Cardiac fibroblast (primary cell): ENCODE measurements at places on chromosomes 1 and 21.

DNA sequence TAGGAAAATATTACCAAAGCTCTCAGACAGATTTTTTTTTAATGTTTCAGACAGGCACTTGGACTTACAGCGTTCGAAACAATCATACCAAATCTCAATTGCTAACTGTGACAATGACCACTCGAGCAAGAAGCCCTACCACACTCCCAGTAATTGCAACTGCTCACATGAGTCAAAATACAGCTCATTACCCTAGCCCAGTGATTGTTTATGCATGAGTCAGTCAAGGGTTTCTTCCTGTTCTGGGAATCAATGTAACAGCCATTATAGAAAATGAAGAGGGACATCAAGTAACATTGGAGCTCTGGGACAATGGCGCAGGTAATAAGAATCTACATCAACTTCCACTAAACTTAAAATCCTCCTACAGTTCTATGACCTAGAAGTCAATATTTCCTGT, 56.1 kb upstream of the SH3GLB1 start:
- DNase-seq, result peak; percentile 85

DNA sequence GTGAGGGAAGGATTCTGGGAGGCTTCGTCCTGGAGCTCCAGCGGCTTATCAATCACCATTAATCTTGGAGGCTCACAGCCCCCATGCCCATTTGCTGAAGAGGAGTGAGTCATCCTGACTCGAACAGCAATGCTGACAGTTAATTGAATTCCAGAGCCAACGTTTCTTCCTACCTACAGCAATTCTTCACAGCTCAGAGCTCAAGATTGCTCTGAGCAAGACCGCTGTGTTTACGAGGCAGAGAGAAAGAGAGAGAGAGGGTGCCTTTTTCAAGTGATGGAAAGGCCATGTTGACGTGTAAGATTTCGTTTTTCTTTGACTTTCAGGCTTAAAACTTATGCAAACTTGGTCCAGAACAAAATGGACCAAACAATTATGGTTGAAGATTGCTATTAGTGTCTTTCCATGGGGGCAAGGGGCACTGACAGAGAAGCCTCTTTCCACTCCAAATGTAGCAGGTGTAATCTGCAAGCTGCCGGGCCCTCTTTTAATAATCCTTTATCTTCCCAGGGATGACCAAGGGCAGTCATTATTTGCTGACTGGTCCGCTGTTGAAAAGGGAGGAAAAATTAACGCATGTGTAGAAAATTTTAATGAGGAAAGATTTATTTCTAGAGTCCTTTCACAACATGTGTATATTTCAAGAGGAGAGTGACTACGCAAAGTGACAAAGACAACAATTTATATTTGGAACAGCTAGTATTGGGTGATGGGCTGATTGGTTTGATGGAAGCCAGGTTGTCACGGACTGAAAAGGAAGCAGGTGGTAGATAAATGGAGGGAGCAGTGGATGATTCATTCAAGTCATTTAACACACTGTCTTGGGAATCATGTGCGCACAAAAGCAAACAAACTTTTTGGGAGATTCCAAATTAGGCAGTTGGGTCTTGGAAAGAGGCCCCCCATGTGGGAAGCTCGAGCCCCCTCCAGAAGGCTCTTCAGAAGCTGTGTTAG, 136.1 kb upstream of the IRF2BP2 start:
- DNase-seq, result peak; percentile 33

DNA sequence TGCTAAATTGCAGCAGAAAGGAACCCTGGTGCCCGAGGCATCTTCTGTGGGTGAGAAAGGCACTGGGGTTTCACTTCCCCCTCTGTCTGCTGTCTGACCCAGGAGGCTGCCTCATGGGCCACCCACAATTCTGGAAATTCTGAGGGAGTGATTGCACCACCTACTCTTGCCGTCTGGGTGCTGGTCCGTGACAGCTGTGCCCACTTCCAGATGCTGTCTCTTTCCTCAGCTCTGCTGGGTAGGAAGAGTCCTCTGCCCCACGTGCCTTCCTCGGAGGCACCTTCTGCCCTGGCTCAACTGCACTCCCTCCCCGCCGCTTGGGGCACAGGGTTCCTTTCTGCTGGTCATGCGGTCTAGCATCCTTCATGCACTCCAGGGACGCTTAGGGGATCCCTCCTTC, 96.3 kb downstream of the ARHGEF10L start:
- no peak for DNase-seq

DNA sequence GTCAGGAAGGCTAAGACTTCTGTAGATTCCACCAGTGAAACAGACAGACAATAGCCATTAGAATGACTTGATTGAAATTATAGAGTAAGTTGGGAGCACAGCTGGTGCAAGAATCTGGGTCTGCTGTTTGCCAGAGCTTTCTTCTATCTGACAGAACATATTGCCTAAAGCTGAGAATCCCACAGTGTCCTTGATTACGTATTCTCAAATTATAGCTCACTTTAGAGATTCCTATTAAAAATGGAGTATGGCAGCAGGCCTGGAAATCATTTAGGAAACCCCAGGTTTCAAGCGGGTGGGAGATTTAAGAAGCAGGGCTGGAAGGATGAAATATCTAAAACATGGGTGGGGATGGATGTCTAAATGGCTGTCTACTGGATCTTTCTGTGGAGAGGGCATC, 639.7 kb upstream of the CXADR start:
- DNase-seq, result no peak

DNA sequence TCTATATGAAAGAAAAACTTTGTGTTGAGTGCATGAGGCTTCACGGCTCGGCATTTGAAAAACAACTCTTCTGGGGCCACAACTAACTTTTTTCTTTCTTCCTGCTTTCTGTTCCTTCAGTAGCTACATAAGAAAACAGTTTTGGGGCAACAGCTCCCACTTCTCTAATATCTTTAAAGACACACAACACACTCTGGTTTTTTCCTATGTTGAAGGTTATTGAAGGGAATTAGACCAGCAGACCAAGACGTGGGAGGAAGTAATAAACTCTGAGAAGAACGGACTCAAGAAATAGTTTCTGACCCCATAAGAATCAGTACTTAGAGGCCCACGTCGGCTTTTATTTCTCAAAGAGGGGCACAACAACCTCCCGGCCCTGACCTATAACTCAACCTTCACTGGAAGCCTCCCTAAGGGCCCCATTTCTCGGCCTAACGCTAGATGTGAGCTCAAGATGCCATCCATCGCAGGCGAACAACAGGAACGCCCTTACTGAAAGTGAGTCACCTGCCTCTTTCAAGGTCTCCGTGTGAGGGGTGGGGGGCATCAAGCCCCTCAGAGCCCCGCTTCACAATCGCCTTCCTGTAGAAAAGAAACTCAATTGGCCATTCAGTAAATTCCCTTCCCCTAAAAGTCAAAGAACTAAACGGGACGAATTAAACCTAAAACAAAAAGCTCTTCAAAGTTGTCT, 844 bp downstream of the ZMYM6 start:
- DNase-seq, result peak; percentile 61

DNA sequence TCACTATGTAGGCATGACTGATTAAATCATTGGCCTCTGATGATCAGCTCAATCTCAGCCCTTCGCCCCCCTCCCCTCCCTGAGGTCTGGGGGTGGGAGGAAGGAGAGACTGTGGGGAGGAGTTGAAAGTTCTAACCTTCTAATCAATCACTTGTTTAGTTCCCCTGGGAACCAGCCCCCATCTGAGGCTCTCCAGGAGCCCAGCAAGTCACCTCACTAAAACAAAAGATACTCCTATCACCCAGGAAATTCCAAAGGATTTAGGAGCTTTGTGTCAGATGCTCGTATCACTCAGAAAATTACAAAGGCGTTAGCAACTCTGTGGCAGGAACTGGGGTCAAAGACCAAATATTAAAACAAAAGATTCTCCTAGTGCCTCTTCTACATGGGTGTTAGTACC, 21.6 kb downstream of the SYF2 start:
- no peak for DNase-seq

DNA sequence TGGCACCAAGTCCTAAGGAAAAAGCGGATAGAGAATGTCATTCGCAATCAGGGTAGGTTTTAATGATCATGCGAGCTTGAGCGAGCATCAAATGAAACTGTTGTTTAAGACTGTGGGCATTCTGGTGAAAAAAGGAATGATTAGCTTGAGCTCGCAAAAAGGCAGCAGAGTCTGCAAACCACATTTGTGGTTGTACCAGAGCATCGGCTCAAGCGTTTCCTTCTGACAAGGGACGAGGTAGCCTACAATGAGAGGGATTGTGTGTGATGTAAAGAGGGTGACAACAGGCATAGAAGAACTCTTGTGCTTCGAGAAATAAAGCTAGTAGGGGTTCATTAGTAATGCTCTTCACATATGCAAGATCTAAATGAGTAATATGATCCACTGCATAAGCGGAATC, 11.1 kb upstream of the CD48 start:
- DNase-seq, result no peak

GRCh38 chr1:221739677-221740025, 2.2 kb downstream of the DUSP10 start:
- DNase-seq, result no peak

- DNase-seq, result no peak
Measured at GRCh38 chr1:219563568-219563967, 49.3 kb downstream of the ZC3H11B start.

DNA sequence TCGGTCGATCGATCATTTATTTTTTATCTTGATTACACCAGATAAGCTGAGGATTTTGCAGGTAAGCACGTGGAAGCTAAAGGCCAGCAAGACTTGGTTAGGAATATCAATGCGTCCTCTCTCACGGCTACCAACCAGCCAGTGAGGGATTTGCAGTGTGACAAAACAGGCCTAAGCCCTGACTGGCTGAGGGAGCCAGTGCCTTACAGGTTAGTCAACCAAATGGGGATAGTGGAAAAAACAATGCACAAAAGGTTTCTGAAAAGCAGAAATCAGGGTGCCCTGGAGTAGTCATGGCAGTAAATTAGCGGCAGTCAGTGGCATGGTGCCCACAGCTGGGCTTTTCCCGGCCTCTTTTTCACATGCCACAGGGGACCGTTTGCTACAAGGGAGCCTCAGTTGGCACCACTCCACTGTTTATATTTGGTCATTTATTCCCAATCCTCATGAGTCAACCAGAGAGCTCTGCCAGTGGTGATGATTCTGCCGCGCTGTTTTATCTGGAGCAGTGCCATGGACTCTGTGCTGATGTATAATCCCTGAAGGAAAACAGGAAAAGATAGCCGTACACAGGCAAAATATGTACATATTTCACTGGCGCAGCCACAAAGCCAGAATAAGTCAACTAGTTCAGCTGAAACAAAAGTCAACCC, 167.6 kb downstream of the RHOU start:
- DNase-seq, result peak; percentile 98

DNA sequence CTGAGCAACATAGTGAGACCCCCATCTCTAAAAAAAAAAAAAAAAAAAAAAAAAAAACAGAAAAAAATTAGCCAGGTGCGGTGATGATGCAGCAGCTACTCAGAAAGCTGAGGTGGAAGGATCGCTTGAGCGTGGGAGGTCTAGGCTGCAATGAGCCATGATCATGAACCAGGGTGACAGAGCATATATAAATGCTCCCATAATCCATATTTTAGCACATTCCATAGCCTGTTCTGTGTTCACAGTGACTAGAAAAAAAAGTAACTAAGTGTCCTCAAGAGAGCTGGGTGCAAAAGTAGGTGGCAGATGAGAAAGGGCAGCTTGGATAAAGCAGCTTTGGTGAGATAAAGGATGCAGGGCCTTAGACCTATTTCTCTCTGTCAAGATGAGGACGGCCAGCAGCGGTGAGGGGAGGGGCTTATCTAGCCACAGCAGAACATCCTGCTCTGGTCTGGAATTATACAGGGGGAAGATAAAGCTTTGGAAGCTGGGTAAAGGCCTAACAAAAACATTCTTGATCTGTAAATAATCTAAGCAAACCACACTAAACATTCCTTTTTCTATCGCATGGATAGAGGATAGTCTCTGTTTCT, 205.3 kb downstream of the DAB1 start:
- peak; percentile 22 for DNase-seq

GRCh38 chr1:29395736-29396437, 159.6 kb downstream of the PTPRU start:
- DNase-seq, result no peak

DNA sequence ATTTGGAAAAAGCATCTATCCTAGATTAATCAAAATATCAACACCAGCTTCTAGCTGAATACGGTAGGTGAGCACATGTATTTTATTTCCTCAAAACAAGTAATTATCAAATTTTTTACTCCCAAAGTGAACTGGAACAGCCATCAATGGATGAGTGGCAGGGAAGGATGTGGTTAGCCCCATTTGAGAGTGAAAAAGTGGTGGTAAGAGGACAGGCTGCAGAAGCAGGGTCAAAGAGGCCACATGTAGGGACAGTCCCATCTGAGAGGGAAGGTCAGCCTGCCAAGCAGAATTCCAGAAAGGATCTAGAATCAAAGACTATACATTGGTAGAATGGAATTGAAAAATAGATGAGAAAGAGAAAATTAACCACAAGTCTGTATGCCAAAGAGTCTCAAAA, 163.8 kb downstream of the SMYD3 start:
- no peak for DNase-seq

- DNase-seq, result peak; percentile 58
Measured at GRCh38 chr1:177355575-177355974, 184.8 kb downstream of the BRINP2 start.

GRCh38 chr1:220757441-220757840, 9.3 kb downstream of the MTARC2 start:
- DNase-seq, result no peak

DNA sequence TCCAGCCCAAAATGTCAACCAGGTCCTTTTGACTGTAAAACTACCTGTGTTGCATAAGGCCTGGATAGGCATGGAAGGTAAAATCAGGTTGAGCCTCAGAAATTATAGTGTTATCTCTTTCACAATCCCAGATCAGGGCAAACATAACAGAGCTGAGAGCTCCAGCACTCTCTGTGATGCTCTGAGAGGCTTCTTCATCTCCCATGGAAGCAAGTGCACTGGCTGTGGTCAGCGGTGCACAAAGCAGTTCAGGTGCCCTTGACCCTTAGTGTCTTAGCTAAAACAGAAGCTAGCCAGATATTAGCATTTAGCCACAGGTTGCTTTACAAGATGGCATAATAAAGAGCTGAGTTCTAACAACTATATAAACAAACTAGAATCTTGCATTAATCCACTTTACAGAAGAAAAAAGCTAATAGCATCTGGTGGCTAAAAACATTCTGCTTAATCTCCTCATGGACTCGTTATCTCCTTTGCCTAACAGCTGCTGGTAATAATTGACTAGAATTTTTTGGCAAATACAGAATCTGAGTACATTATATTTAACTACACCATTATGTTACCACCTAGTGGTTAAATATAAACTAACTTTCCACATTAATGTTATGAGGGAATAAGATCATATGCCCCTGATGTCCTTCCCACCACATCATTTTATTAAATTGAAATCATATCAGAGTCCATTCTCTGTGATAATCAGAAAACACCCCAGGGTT, 25.6 kb upstream of the POGK start:
- no peak for DNase-seq

GRCh38 chr1:237712082-237712481, 178.6 kb downstream of the ZP4 start:
- DNase-seq, result no peak

DNA sequence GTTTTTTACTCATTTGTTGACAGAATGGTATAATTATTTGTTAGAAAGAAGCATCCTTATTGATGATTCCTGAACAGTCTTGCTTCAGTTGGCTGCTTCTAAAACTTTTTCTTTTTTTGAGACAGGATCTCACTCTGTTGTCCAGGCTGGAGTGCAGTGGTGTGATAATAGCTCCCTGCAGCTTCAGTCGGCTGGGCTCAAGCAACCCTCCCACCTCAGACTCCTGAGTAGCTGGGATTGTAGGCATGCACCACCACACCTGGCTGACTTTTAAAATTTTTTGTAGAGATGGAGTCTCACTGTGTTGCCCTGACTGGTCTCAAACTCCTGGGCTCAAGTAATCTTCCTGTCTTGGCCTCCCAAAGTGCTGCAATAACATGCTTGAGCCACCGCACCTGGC, 38.8 kb downstream of the MACF1 start:
- DNase-seq, result no peak

GRCh38 chr1:162185314-162186025, 116.0 kb downstream of the NOS1AP start:
- peak; percentile 9 for DNase-seq
